CD4-positive, alpha-beta T cell treated with Interleukin-6 at 100 ng/mL for 8 hours (primary cell): ENCODE measurements at places on chromosomes 7 and 10.

- DNase-seq: no peak
Observed at GRCh38 chr7:6393667-6394056, 54.1 kb downstream of the DAGLB start.

GRCh38 chr10:68647672-68648341, 73.2 kb upstream of the CCAR1 start:
- no peak for DNase-seq

- DNase-seq: no peak
Observed at GRCh38 chr7:129468547-129468946, 33.8 kb upstream of the SMKR1 start.

- DNase-seq: no peak
Observed at GRCh38 chr7:34830390-34830789, 172.4 kb downstream of the NPSR1 start.

GRCh38 chr10:77204171-77204570, 433.4 kb downstream of the KCNMA1 start:
- DNase-seq: no peak
